ENCODE measurements at places on chromosomes 7 and 10.

DNA sequence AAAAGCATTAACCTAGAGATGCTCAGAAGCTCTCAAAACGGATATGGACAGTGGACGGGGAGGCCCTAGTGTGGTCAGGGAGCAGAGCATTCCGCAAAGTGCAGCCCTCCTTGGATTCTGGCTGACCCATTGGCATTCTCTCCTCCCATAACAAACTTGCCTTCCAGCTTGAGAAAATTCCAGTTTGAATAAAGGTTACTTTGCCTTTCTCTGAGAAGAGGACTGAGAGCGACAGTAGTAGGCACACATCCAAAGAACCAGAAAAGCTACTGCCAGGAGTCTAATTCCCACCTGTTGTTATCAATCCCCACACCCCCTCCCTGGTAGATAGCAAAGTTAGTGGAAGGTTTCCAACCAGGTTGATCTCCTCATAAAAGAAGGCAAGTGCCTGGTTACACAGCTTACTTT is 84.7 kb upstream of the TRIL start:
- peaks cover 5% of the 10 kb centered on the region for H3K27me3 ChIP-seq
- H3K27ac ChIP-seq, result no peak overlapping the region
- peaks cover 25% of the 10 kb centered on the region for H3K4me1 ChIP-seq
- no peak for DNase-seq
- no peaks in the 10 kb centered on the region for H3K36me3 ChIP-seq
- H3K4me3 ChIP-seq, result no peak overlapping the region

- DNase-seq, result no peak
- H3K36me3 ChIP-seq, result no peaks in the 10 kb centered on the region
- H3K27ac ChIP-seq, result no peak overlapping the region
Observed at GRCh38 chr10:71234004-71234894, 21.9 kb downstream of the UNC5B start.

DNA sequence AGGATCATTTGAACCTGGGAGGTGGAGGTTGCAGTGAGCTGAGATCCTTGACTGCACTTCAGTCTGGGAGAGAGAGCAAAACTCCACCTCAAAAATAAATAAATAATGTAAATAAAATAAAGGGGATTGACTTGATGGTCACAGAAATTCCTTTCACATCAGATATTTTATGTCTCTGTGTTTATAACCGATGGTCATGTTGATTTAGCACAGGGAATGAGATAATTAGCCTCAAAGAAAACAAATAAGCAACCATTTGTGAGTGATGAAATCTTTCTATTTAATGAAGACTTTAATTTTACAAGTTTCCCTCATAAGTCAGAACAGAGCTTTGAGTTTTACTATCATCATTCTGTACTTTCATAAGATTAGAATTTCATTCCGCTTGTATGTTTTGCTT is 64.8 kb upstream of the NUPR2 start:
- no peak for DNase-seq
- H3K4me3 ChIP-seq, result no peak overlapping the region
- no peak overlapping the region for H3K27ac ChIP-seq

DNA sequence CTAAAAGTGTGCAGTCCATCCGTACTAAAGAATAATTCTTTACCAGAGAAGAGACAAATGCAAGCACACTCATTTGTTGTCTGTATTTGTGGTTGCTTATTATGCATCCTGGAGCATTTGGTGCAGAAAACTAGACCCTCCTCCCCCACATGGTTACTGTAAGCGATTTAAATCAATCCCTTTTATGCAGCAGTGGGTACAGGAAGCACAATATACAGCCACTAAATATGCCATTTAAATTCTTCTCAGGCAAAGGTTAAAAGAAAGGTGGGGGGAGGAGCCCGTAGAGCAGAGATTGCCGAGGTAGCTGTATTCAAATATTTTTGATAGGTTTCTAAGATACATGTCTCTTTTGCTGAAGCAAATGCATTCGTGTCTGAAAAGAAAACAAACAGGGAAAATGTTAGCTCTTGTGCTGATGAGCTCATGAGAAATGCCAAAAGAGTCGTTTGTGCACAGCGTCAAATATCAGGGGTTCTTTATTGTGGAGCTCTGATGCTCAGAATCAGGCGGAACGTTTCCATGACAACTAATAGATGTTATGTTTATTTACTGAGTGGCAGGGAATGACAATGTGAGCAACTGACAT is 131.3 kb upstream of the NPVF start:
- H3K36me3 ChIP-seq, result no peaks in the 10 kb centered on the region
- H3K4me1 ChIP-seq, result no peaks in the 10 kb centered on the region
- H3K4me3 ChIP-seq, result no peak overlapping the region
- no peak overlapping the region for H3K27ac ChIP-seq
- peaks cover 8% of the 10 kb centered on the region for H3K27me3 ChIP-seq
- DNase-seq, result no peak

DNA sequence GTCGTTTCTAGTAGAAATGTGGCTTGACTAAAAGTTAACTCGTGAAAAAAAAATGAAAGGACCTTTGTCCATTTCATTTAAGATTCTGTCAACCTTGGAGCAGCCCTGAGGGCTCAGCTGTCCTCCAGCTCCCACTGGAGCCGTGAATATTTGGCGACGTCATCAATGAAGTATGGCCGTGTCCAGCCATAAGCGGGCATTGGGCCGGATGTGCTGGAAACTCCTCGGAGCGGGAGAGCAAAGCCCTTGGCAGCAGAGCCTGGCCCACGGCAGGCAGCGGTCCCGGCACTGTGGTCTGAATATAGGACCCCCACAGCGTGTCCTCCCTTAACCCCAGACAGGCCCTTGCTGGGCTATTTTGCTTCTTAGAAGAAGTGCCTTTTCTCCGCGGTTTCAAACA is 50.0 kb downstream of the JAKMIP3 start:
- H3K36me3 ChIP-seq, result no peaks in the 10 kb centered on the region
- no peaks in the 10 kb centered on the region for H3K27me3 ChIP-seq
- no peaks in the 10 kb centered on the region for H3K4me1 ChIP-seq
- H3K27ac ChIP-seq, result no peak overlapping the region
- DNase-seq, result no peak
- no peak overlapping the region for H3K4me3 ChIP-seq

DNA sequence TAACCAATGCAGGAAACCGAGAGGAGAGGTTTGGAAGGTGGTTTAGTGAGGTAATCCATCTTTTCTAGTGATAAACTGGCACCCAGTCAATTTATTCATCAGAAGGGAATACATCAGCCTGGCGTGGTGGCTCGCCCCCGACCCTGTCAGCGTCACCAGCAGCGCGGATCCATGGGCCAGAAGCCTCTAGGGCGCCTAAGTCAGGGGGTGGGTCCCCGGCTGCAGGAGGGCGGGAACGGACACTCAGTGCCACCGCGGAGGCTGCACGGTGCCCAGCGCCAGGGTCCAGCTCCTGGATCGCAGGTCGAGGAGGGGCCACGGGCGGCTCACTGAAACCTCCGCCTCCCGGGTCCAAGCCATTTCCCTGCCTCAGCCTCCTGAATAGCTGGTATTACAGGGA is 866 bp upstream of the ANKRD30A start:
- no peaks in the 10 kb centered on the region for H3K36me3 ChIP-seq
- no peaks in the 10 kb centered on the region for H3K27me3 ChIP-seq
- H3K4me1 ChIP-seq, result no peaks in the 10 kb centered on the region
- DNase-seq, result no peak

- H3K36me3 ChIP-seq, result no peaks in the 10 kb centered on the region
- H3K4me1 ChIP-seq, result peaks cover 1% of the 10 kb centered on the region
- DNase-seq, result no peak
- H3K27me3 ChIP-seq, result peaks cover 3% of the 10 kb centered on the region
Observed at GRCh38 chr7:155191901-155192478, 105.7 kb upstream of the INSIG1 start.

GRCh38 chr7:4631380-4632179 is 50.5 kb upstream of the FOXK1 start:
- H3K36me3 ChIP-seq, result no peaks in the 10 kb centered on the region
- H3K4me1 ChIP-seq, result no peaks in the 10 kb centered on the region
- peaks cover 4% of the 10 kb centered on the region for H3K27me3 ChIP-seq
- no peak overlapping the region for H3K27ac ChIP-seq
- DNase-seq, result no peak

- no peak overlapping the region for H3K4me3 ChIP-seq
- peaks cover 2% of the 10 kb centered on the region for H3K4me1 ChIP-seq
- peaks cover 2% of the 10 kb centered on the region for H3K27me3 ChIP-seq
- DNase-seq, result no peak
- peaks cover 44% of the 10 kb centered on the region for H3K36me3 ChIP-seq
Observed at GRCh38 chr10:121753726-121754476, 155.7 kb upstream of the FGFR2 start.

- no peaks in the 10 kb centered on the region for H3K36me3 ChIP-seq
- H3K4me3 ChIP-seq, result no peak overlapping the region
- H3K27ac ChIP-seq, result no peak overlapping the region
- H3K4me1 ChIP-seq, result peaks cover 7% of the 10 kb centered on the region
Observed at GRCh38 chr10:29315814-29316213, 26.9 kb downstream of the LYZL1 start.

- H3K36me3 ChIP-seq, result no peaks in the 10 kb centered on the region
- DNase-seq, result no peak
- H3K4me1 ChIP-seq, result no peaks in the 10 kb centered on the region
Observed at GRCh38 chr7:113831556-113831955, 87.3 kb downstream of the PPP1R3A start.

DNA sequence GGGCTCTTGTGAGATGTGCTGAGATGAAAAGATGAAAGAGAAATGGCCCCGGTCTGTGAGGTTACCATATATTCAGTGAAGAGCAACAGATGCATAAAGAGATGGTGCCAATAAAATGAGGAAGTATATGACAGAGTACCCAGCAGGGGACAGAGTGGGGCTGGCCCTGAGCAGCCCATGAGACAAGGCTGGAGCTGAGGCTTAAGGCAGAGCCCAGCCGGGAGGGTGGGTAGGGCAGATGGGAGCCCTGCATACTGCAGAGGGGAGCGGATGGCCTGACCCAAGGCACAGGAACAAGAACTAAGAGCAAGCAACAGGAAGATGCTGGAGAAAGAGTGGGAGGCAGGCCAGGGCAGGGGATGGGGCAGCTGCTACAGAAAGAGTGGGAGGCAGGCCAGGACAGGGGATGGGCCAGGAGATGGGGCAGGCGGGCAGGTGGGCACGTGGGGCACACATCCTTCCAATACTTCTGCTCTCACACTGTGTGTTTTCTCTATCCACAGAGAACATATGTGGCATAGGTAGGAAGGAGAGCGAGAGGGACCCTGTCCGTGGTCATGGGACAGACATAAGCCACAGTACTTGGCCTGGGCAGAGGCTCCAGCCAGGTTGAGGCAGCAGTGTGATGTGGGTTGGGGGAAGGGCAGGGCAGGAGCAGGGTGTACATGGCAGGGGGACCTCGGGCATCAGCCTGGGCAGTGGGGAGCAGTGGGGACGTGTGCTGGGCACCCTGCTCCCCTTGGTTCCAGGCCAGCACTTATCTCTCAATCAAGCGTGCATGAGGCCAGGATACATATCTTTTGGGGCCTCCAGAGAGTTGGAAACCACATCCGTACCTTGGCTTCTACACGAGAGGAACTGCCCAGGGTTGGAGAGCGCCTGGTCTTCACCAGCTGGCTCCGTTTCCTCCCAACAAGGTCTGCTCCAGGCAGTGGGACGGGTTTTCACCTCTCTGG is 91.6 kb upstream of the IKZF1 start:
- peak overlapping the region; percentile 46 for H3K27ac ChIP-seq
- no peak for DNase-seq
- H3K27me3 ChIP-seq, result peaks cover 3% of the 10 kb centered on the region
- H3K4me1 ChIP-seq, result peaks cover 56% of the 10 kb centered on the region
- H3K36me3 ChIP-seq, result no peaks in the 10 kb centered on the region

GRCh38 chr7:150620617-150621371 is 11.4 kb downstream of the GIMAP6 start:
- peaks cover 53% of the 10 kb centered on the region for H3K4me1 ChIP-seq
- H3K27me3 ChIP-seq, result no peaks in the 10 kb centered on the region
- peaks cover 31% of the 10 kb centered on the region for H3K36me3 ChIP-seq
- H3K27ac ChIP-seq, result peak overlapping the region; percentile 69

GRCh38 chr10:124306922-124307371 is 111.8 kb downstream of the OAT start:
- H3K27ac ChIP-seq, result no peak overlapping the region
- peaks cover 3% of the 10 kb centered on the region for H3K27me3 ChIP-seq
- H3K4me3 ChIP-seq, result no peak overlapping the region
- no peaks in the 10 kb centered on the region for H3K4me1 ChIP-seq

GRCh38 chr7:5574770-5575269 is 151.2 kb upstream of the TNRC18 start:
- H3K36me3 ChIP-seq, result no peaks in the 10 kb centered on the region
- peaks cover 13% of the 10 kb centered on the region for H3K27me3 ChIP-seq
- H3K4me1 ChIP-seq, result peaks cover 8% of the 10 kb centered on the region
- no peak for DNase-seq
- no peak overlapping the region for H3K4me3 ChIP-seq

DNA sequence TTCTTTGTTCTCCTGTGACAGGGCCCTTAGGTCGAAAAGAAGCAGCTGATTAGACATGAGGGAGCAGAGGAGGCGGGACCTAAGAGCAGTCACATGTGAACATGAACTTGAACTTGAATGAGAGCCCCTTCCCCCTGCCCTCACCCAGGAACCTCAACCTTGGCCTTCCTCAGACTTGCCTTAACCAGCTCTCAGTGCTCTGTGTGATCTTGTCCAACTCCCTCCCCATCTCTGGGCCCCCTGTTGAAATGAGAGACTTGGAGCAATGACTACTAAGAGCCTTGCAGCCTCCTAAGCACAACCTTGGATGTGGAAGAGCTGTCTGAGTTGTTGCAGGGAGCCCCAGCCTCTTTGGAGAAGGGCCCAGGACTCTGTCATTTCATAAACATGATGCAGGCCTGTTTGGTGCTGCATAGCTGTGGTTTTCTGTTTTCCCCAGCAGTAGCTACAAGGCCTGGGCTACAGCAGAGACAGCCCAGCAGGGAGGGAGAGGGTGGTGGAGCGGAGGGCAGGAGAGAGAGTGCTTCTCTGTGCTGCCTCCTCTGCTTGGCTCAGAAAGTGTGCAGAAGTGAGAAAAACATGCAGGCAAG is 123.9 kb upstream of the ZMIZ1 start:
- H3K4me3 ChIP-seq, result no peak overlapping the region
- peaks cover 3% of the 10 kb centered on the region for H3K36me3 ChIP-seq
- H3K27ac ChIP-seq, result no peak overlapping the region
- DNase-seq, result no peak
- peaks cover 2% of the 10 kb centered on the region for H3K27me3 ChIP-seq

DNA sequence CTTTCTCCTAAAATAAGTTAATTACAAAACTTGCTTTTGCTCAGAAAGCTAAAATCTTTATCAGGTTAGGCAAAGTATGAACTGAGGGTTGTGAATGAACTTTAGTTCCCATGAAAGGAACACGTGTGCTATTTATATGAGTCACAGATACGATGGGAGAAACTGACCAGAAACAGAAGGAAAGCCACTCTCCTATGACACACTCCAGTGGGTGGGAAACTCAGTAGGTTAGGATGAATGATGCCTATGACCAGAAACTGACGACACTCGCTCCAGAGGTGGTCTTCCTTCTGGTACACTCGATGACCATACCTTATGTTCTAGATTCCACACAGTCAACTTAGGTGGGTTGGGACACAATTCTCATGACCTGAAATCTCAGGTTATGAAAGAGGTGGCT is 215.7 kb upstream of the INHBA start:
- no peak for DNase-seq
- no peak overlapping the region for H3K4me3 ChIP-seq
- H3K27me3 ChIP-seq, result no peaks in the 10 kb centered on the region
- H3K36me3 ChIP-seq, result no peaks in the 10 kb centered on the region
- no peak overlapping the region for H3K27ac ChIP-seq

All from immature natural killer cell (primary cell).